ENCODE measurements at places on chromosomes 3 and 15.

DNA sequence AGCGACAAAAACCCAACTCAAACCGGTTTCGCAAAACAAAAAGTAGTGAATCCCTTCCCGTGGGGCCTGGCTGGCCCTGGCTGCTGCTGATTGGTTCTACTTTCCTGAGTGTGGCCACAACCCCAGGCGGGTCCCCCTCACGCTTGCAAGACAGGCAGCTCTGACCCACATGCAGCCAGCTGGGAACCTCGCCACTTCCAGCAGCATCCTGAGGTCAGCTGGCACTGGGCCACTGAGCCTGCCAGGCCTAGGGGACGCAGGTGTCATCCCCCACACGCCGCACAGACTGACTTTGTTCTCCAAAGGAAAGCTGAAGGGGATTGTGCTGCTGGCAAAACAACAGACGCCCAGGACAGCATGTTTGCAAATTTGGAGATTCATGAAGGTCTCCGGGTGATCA lies 111.1 kb downstream of the TPRA1 start:
- DNase-seq: no peak

GRCh38 chr15:73142802-73143762 lies 90.8 kb downstream of the NEO1 start:
- DNase-seq: no peak

DNA sequence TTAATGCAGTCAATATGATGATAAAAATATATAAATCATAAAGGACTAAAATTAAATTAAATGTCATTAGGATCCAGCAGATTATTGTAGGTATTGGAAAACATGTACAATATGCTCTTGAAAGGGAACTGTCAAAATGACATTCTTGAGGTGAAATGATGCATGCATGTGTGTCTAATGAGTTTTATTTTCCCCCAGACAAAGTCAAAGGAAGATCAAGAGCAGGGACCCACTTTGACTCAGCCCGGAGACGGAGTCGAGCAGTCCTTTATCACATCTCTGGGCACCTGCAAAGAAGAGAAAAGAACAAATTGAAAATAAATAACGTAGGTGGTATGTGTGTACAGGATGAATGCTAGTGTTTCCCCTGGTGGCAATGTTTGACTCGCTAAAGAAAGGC lies 194.1 kb downstream of the KCNH8 start:
- DNase-seq: no peak

GRCh38 chr15:40618023-40618422 lies 24.0 kb downstream of the KNL1 start:
- no peak for DNase-seq

- DNase-seq: no peak
These were observed 1.9 kb downstream of the P2RY12 start for GRCh38 chr3:151382671-151383070.

DNA sequence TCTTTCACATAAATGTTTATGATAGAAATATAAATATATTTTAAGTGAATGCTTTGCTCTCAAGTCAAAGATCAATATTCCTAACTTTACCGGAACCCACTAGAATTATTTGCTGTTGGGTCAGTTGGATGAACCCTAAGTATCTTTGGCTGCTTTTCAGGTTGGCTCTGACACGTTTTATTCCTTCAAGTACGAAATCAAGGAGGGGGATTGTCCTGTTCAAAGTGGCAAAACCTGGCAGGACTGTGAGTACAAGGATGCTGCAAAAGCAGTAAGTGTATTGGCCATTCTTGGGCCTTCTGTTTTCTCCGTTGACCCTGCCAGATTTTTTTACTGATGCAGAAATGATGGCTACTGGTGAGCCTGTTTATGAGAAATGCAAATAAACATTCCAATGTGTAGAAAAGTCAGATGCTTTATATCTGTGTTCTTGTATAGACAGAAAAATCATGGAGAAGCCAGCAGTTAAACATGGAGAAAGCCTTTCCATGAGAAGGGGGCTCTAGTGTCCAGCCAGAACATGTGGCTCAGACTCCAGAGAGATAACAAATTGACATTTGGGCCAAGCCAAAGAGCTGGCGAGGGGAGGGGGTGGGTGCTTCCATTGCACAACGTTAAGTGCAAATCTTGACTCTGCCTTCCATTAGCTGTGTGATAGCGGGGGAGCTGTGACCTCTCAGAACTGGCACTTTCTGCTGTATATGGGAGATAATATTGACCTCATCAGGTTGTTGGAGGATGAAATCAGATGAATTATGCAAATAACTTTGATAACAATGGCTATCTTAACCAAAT lies 3.0 kb downstream of the KNG1 start:
- DNase-seq: no peak

Measured in SW 1271 (cell line).